NCI-H2081 (cell line): ENCODE measurements at places on chromosomes 2 and 18.

DNA sequence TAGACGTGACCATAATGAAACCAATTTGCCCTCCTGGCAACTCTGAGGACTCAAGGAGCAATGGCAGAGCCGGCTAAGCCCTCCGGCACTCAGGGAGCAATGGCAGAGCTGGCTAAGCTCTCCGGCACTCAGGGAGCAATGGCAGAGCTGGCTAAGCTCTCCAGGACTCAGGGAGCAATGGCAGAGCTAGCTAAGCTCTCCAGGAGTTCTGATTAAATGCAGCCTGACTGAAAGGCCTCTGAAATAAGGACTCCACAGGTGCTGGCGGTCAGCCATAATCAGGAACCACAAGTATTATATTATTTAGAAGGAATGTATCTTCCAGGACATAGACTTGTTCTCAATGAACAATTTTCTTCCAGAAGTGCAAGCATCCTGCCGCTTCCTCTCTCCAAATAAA, 65.2 kb downstream of the C2orf76 start:
- peak; percentile 41 for DNase-seq

- peak; percentile 81 for DNase-seq
Measured at GRCh38 chr2:173210270-173211196, 134.9 kb downstream of the MAP3K20 start.

DNA sequence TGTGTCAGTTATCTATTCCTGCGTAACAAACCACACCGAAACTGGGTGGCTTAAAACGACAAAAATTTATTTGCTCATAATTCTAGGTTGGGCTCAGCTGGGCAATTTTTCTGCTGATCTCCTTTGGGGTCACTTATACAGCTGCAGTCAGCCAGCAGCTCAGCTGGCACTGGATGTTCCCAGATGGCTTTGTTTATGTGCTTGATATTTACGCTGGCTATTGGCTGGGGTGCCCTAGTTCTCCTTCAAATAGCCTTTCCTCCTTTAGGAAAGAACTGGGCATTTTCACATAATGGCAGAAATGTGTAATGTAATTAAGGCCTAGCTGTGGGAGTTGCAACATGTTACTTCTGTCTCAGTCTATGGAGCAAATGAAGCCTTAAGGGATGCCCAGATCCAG, 142.2 kb downstream of the B3GNT2 start:
- DNase-seq: peak; percentile 59

- DNase-seq: no peak
Measured at GRCh38 chr2:158610059-158610458, 153.3 kb downstream of the PKP4 start.

DNA sequence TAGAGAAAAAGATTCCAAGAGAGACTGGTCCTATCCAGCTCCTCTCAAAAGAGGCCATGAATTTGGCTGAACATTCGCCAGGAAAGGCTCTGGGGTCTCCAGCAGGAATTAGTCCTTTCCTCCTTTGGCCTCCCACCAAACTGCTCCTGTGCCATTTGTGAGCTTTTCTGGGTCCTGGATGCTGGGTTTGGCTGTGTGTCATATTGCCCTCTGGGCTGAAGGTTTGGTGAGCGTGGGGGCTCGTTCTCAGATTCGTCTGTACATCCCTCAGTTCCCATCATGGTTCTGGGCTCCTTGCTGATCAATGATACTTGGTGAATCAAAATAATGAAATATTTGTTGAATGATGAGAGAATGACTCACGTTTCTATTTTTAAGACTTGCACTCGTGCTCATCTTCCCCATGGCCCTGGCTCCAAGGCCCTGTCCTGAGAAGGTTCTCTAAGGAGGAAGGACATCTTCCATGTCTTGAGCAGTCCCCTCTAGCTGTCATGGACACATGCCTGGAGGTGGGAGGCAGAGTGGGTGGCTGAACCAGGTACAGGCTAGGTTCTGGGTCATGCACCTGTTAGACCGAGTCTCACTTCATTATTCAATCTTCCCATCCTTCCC, 47.8 kb upstream of the RHOB start:
- DNase-seq: no peak

DNA sequence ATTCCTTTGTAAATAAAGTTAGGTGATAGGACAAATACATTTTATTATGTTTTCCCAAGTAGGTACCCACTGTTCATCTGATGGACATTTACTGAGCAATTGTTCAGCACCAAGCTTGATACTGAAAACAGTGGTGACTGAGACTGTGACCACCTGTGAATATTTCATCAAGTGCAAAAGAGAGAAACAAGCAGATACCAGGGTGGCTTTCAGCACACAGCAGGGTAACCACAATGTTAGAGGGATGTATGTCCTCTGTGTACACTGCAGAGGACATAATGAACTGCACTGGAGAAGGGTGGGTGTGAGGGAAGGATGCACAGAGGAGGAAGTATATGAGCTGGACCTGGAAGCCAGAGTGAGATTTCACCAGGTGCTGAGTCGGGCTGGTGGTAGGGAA, 411.8 kb downstream of the RAD51AP2 start:
- DNase-seq: no peak

GRCh38 chr2:223894009-223894408, 51.1 kb downstream of the WDFY1 start:
- no peak for DNase-seq

GRCh38 chr2:142989273-142990204, 112.1 kb downstream of the KYNU start:
- DNase-seq: peak; percentile 21

DNA sequence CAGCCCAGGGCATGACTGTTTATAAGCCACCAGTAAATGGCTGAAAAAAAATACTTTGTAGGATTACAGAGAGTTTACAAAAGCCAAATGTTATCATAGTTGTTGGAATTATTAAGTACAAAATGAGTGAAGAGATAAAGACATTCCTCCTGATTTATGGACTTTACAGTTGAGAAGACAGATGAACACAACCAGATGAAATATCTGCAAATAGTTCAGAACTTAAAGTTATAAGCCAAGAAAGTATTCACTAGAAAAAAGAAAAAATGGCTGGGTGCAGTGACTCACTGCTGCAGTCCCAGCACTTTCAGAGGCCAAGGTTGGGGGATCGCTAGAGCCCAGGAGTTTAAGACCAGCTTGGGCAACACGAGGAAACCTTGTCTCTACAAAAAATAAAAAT, 11.2 kb downstream of the PMAIP1 start:
- no peak for DNase-seq

DNA sequence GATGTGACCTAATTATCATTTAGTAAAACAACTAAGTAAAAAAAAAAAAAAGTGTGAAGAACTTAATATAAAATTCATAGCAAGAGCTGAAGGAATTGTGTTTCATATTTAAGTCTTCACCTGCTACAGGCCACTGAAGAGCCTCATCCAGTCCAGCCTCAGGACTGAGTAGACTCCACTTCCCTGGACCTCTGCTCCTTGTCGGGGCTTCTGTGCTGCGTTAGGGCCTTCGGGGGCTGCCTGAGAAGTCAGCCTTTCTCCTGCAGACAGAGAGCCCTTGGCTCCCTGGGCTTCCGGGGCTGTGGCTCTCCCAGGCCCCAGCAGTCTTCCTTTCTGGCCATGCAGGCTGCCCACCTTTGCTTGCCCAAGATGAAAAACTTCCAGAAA, 95.5 kb downstream of the MTCL1 start:
- DNase-seq: no peak

DNA sequence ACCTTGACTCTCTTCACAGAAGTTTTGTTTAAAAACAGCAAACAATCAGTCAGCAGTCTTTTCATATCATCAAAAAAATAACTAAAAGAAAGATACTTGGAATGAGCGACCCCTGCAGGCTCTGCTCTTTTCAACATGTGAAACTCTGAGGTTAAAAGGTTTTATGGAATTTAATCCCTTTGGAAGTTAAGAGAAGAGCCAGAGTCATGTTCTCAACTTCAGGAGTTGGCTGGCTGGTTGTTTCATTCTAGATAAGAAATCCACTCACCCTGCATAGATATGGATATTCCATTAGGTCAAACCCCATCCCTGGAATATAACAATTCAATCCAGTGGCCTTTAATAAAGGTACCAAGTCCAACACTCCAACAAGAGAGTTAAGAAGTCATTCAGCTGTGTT, 115.6 kb upstream of the RMDN2 start:
- DNase-seq: peak; percentile 24

DNA sequence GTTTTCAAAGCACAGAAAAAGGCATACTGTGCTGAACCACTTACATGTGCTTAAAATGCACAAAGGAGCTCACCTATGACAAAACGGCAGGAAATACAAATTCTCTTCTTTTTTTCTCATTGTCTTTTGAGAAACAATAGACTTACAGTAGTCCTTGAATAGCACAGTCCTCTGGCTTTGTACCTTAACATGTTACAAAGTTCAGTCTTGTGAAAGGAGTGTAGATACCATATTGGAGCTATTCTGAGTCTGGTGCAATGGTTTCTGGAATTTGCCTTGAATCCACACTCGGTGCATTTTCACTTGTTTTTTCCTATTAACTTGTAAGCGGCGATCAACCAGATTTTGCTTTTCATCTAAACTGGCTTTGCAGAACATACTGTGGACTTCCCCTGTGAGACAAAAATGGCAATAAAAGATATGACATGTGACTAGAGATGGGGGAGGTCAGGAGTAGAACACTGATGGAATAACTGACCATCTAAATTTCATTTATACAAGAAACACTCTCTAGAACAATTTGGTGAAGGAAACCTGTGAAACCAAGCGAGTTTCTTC, 109.7 kb downstream of the METTL8 start:
- DNase-seq: no peak

DNA sequence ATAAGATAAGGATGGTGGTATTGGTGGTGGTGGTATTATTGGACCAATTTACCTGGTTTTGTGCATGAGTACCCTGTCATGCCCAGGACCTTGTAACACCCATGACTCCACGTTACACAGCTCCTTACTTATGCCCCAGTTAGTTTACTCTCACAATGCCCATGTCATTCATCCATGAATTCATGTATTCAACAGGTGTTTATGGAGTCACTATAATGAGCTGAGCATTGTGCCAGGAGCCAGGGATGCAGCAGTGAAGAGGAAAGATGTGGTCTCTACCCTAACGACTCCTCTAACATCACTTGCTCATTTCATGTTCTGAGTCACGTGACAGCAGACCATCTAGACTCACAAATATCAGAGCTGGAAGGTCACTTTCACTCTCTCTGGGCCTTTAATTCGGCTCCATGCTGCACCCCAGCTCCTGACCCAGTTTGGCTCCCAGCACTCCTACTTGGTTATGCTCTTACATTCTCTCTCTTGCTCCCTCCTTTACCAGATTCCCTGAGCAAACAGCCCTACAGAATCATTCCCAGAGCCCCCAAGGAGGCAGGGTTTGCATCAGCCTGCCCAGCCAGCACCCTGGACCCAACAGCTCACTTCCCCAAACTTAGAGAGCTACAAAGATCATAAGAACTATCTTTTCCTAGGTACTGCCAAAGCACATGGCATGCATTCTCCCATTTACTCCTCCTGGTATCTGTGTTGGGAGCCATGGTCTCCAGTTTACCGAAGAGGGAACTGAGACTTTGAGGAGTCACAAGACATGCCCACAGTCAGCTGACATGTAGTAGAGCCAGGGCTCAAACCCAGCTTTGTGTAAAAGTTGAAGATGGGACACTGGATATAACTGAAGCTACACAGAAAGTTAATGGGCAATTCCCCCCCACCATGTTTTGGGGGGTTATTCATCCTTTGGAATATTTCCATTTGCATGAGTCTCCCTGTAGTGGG, 449.9 kb downstream of the LRATD1 start:
- DNase-seq: no peak

DNA sequence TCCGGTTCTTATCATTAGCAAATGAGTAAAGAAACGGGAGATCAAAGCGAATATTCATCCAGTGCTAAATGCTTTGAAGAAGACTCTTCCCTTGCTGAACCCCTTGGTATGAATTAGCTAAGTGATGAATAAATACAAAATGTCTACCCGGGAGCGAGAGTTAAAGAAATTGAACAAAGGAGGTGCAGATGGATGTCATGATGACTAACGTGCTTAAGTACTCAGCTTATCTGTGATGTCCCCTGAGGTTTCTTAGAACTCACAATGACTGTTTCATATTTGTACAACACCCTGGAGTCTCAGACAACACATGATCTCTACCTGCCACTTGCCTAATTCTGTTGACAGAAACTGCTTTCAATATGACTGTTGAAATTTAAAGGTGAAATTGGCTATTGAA, 148.5 kb downstream of the TMEM200C start:
- DNase-seq: peak; percentile 7

- DNase-seq: no peak
Measured at GRCh38 chr2:138104071-138104470, 139.8 kb downstream of the HNMT start.

GRCh38 chr2:118801151-118801550, 46.3 kb downstream of the EN1 start:
- no peak for DNase-seq

DNA sequence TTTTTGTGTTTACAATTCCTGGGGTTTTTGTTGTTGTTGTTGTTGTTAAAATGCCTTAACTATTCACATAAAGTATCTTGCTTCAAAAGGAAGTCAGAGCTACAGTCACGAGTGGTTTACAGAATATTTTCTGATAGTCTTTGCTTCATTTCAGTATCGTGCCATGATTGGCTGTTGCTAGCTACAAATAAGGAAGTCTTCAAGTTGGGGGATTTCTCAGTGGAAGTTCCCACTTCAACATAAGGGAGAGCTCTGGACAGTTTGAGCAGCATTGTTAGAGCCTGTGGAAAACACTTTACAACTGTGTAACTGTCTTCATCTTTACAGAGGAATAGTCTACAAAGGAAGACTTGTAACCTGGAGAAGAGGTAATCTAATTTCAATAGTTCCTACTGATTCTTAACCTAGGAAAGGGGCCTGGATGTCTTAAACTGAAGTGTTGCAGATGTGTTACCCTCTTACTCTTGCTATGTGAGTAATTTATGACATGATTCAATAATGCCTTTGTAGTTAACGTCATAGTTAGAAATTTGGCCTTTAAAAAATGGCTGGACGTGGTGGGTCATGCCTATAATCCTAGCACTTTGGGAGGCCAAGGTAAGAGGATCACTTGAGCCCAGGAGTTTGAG, 23.4 kb upstream of the TANK start:
- no peak for DNase-seq

DNA sequence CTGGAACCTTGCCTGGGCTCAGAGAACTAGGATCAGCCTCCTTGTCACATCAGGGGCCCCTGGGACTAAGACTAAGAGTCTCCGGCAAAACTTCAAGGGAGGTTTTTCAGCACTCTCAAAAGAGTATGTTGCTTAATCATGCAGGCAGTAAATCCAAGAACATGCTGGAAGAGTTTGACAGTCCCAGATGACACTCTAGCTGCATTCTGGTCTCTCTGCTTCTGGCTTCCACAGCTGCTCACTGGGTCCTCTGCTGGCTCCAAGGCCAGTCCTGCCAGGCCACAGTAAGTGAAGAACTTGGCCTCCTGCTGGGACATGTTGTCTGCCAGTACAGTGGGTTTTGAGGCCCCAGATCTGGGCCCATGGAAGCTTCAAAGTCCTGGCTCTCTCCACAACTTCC, 45.2 kb upstream of the IL1RL1 start:
- no peak for DNase-seq

GRCh38 chr2:217838409-217838831, 164.4 kb downstream of the TNS1 start:
- no peak for DNase-seq

- no peak for DNase-seq
Measured at GRCh38 chr2:172285010-172285621, 142.3 kb upstream of the ITGA6 start.

- DNase-seq: no peak
Measured at GRCh38 chr2:196711625-196712024, 72.1 kb downstream of the CCDC150 start.

GRCh38 chr2:205402011-205402410, 280.3 kb upstream of the NRP2 start:
- no peak for DNase-seq

- DNase-seq: no peak
Measured at GRCh38 chr2:219125225-219125885, 35.3 kb downstream of the NHEJ1 start.
